ENCODE measurements at places on chromosomes 3 and 15.

GRCh38 chr15:82129761-82130160 lies 83.9 kb upstream of the MEX3B start:
- DNase-seq: no peak

DNA sequence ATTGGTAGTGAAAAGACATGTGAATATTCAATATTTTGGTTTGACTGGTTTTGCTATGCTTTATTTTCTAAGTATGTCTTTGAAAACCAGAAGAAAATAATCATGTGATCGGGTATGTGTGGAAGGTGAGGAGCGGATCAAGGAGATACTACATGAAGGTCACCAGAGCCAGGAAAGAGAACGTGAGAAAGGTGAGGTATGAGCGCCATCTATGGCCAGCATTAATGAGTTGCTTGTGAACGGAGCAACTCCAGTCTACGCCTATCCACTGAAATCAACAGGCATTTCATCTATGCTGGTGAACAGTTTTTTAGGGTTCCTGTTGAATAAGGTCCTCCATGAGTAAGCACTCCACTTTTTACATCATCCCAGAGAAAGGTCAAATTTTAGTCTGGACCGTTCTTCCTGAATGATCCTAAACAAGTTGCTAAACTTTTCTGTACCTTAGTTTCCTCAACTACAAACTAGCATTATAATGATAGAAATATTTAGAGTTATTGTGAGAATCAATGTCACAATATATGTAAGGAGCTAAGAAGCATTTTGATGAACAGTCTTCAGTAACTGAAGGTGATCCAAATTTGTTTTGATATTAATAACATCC lies 1435.2 kb upstream of the CADM2 start:
- peak; percentile 16 for DNase-seq

DNA sequence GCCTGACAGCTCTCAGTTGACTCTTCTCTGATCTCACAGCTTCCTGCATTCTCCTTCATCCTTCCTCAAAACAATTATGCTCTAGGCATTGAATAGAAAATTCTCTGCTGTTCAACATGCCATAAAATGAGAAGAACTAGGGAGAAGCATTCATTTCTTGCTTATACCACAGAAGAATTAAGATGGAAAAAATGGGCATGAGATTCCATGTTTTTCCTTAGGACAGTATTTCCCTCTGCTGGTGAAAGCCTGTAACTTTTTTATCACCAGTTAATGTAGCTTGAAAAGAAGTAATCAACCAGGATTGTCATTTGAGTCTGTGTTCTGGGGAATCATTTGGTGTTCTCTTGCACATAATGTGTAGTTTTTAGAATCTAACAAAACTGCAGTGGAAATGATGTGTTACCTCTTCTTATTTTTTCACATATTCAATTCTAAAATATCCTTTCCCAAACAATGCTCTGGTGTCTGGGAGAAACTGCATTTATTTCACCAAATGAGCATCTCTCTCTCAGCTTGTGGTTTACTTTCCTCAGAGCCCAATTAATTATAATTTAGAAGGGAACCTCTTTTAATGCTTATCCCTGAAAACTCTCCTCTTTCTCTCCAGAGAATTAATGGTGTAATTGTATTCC lies 92.8 kb upstream of the DCBLD2 start:
- DNase-seq: no peak

- DNase-seq: no peak
Observed at GRCh38 chr15:38862099-38862498, 297.5 kb upstream of the RASGRP1 start.
